ENCODE measurements at places on chromosomes 7 and 10.

GRCh38 chr10:49115796-49116508, 630 bp upstream of the VSTM4 start:
- no peak for DNase-seq

DNA sequence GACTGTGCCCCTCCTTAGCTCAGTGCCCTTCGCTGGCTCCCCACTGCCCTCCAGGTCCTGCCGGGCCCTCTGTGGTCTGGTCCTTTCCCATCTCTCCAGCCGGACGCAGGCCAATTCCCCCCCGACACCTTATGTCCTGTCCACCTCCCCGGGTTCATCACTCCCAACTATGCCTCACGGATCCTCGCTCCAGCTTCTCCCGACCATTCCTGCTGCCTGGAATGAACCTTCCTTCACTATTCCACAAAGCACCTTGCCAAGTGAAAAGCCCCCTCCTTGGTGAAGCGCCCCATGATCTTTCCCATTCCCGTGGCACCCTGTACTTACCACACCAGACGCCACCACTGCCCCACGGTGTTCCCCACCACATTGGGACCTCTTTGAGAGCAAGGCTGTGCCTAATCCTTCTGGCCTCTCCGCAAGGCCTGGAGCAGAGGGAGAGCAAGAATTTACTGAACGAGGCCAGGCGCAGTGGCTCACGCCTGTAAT, 47.2 kb downstream of the TMEM270 start:
- no peak for DNase-seq

DNA sequence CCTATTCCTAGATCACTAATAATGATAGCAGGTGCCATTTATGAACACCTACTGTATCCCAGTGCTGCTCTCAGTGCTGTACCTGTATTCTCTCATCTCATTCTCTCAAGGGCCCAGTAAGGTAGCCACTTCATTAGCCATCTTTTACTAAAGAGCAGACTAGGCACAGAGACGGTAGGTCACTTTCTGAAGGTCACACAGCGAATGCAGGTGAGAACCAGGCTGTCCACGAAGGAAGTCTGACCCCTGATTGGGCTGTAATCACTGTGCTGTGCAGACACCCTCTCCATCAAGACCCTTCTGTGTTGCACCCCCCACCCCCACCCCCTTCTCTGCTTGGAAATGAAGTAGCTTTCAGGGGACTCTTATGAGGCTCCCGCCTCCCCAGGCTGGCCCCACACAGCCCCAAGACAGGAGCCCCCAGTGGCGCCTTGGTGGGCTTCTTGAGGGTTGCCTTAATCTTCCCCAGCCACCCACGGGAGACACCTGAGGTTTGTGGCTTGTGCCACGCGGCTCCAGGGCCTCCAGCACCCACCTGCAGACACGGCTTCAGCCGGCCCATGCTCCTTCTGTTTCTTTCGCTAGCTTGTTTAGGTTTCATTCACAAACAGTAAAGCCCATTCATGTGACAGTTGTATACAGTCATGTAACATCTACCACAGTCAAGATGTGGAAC, 81.7 kb upstream of the FAM20C start:
- no peak for DNase-seq

GRCh38 chr7:118689403-118689802, 464.9 kb downstream of the ANKRD7 start:
- no peak for DNase-seq

DNA sequence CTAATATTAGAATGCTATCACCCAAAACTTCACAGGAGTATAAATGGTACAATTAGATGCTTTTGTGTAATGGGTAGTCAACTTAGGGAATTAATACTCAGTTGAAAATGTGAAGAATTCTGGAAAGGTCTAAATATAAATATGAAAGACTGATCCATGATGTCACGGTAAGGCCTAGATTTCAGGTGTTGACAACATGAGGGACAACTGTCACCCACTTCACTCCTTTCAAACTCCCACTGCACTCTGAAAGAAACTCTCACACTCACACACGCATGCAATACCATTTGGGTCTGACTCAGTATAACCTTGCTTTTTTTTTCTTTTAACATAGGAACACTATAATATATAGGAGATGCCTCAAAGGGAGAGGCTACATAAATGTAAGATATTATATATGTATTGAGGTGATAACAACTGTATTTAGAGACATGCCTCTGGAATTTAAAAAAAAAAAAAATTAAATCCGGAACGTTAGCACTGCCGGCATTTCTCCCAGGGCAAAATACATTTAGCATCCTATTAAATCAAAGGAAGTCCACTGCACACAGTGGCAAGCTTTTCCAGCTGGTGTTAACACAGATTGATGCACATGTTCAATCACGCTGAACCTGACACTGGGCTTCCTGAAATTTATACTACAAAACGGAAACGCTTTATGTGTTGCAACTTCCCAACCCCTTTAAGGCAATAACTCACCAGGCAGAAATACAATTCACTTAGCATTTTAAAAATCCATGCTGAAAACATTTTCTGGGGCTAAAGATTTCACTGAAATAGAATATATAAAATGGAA, 74.9 kb downstream of the RSU1 start:
- DNase-seq: no peak

- DNase-seq: peak; percentile 1
These were observed 30.4 kb upstream of the OTUD1 start for GRCh38 chr10:23408330-23408976.

GRCh38 chr7:44471436-44471835, 19.0 kb downstream of the NUDCD3 start:
- DNase-seq: no peak

- no peak for DNase-seq
These were observed 305.1 kb downstream of the AUTS2 start for GRCh38 chr7:69903410-69903809.

DNA sequence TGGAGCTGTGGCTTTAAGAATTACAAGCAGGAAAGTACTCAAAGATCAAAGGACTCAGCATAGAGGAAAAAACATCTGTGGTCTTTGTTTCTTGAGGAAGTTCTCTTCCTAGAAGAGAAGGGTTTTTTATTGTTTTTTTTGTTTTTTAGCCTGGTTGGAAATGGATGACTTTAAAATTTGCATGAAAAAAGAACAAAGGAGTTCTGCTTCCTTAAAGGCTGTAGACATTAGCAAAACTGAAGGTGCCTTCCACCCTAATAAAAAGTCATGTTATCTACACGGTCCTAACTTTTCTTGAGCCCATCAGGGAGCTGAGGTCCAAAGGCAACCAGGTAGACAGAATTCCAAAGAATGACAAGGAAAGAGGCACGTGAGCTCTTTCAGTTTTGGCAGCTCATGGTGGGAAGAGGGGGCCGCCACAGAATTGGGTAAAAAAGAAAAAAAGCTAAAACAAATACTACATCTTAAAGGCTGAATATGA, 356.6 kb downstream of the SH2D4B start:
- DNase-seq: no peak

GRCh38 chr10:46104071-46104585, 58.1 kb upstream of the MSMB start:
- no peak for DNase-seq

- no peak for DNase-seq
These were observed 18.2 kb downstream of the BHLHA15 start for GRCh38 chr7:98229441-98229840.

- DNase-seq: no peak
These were observed 98.8 kb upstream of the ZNF722 start for GRCh38 chr7:63899691-63900393.

DNA sequence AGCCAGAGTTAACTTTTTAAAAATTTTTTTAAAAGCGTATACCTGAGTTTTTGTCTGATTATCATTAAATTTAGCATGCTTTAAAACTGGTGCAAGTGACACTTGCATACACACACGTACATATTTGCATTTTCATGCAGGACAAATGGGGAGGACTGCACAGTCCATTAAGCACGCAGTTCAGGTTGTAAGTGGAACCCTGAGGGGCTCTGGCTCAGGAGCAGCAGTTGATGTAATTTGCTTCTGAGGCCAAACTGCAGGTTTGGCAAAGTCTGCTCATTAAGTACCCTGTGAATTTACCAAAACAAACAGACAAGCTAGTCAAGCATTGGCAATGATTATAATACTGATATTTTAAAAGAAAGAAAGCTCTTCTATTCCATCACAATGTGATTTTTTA, 215.8 kb upstream of the PFKP start:
- DNase-seq: no peak

DNA sequence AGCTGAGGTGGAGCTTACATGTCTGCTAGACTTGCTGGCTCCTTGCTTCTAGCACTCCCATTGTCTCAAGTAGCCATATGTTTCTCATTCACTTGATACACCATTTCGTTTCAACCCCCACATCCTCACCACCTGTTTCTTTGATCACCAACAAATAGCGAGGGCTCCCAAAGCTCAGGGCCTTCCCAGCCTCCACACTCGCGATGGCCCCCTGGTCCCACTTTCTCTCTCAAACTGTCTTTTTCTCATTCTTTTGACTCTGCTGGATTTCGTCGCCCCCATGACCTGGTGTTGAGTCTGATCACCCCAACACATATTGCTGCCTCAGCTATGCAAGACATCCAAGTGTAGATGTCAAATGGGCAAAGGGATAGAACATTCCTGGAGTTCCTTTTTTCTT, 26.0 kb upstream of the SMNDC1 start:
- no peak for DNase-seq

DNA sequence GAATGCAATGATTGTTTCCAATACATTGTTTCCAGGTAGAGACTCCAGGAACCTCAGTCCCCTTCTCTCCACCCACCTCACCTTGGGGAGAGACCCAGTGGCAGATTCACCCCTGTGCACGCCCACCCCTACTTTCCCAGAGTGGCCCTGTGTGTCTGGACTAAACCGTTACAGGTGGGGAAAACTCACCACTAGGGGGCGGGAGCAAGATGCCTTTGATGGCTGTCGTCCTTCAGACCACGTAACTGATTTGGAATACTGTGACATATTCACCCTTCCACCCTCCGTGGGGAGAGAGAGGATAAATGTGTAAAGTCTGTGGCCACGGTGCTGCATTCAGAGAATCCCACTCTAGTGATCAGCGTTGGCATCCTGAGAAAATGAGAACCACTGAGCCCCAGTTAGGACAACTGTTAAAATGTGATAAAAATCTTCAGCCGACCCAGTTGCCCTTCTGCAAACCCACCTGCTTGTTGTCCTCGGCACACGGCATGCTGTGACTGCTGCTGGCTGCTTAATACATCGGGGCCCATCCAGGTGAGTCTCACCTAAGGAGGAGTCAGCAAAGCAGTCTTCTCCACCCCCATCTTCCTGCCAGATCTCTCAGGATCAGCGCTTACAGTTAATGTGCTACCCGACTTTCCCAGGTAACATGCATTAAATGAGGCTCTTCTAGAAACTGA, 41.5 kb upstream of the NMT2 start:
- DNase-seq: peak; percentile 83

DNA sequence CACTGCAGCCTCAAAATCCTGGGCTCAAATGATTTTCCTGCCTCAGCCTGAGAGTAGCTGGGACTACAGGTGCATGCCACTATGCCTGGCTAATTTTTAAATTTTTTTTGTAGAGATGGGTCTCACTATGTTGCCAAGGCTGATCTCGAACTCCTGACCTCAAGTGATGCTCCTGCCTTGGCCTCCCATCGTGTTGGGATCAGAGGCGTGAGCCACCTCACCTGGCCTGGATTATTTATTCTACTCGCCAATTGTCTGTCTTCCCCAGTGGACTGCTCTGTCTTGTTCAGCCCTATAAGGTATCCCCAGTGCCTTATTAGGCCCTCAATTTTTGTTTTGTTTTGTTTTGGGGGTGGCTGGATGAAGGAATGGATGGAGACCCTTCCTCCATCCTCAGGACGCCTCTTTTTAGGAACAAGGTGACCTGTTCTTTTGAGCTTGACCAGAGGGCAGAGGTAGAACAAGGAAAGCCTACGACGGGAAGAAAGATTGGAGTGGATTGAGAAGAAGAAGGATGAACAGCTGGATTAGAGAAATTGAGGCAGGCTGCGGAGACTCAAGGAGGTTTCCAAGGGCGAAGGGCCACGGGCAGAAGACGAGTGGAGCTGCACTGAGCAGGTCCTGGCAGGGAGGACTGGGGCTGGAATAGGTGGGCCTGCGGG, 541 bp upstream of the DENND10 start:
- no peak for DNase-seq

DNA sequence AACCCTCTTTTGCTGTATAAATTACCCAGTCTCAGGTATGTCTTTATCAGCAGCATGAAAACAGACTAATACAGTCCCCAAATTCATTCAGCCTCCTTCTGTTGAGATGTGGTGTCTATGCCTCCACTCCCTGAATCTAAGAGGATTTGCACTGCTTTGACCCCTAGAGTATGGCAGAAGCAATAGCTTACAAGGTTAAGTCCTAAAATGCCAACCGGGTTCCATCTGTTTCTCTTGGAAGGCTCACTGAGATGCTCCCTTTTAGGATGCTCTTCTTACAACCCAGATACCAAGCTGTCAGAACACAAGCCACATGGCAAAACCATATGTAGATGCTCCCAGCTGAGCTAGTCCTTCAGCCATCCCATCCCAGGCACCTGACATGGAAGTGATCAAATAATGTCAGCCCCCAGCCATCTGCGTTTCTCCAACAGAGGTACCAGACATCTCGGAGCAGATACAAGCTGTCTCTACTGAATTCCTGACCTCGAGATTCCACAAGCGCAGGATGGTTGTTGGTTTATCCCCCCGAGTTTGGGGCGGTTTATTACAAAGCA, 20.2 kb downstream of the CALN1 start:
- no peak for DNase-seq

GRCh38 chr10:1058017-1058416, 1.8 kb downstream of the WDR37 start:
- DNase-seq: no peak

DNA sequence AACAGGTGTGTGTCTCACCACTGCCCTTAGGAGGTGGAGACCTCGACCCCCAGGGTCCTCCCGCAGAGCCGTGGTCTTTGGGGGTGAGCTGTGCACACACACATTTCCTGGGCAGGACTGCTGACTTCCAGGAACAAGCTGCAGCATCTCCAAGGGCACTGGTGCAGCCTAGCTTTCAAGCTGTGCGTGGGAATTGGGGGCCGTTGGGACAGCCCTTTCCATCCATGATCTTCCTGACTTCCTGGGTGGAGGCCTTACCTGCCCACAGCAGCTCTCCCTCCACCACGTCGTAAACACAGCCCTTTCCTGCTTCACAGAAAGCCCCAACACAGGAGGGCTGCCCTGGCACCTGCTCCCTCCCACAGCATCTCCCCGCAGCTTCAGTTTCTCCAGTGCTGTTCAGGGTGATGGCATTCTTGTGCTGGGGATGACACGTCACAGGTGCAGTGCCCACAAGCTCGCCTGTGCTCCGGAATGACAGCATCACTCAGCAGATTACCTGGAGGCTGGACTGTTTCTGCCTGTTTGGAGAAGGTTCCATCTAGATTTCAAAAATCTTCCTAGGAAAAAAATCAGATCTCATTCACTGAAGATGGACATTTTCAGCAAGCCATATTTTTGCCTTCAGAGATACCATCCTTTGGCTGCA, 208.0 kb upstream of the PPP2R2D start:
- DNase-seq: no peak

GRCh38 chr10:130244031-130244927, 108.1 kb downstream of the GLRX3 start:
- no peak for DNase-seq

- DNase-seq: no peak
These were observed 8.0 kb downstream of the STAG3 start for GRCh38 chr7:100185726-100186125.

Data from choroid plexus epithelial cell (primary cell).